CD4-positive, alpha-beta T cell (primary cell): ENCODE measurements at places on chromosomes 1 and 21. TPM values are rescaled to one million over a fixed set of nuclear protein-coding genes. Genes with fewer than 3 reads are reported as not detected.

TMEM125 gene
- not detected for total RNA-seq

SHISA4 gene
- 0.19 TPM for total RNA-seq

DNA sequence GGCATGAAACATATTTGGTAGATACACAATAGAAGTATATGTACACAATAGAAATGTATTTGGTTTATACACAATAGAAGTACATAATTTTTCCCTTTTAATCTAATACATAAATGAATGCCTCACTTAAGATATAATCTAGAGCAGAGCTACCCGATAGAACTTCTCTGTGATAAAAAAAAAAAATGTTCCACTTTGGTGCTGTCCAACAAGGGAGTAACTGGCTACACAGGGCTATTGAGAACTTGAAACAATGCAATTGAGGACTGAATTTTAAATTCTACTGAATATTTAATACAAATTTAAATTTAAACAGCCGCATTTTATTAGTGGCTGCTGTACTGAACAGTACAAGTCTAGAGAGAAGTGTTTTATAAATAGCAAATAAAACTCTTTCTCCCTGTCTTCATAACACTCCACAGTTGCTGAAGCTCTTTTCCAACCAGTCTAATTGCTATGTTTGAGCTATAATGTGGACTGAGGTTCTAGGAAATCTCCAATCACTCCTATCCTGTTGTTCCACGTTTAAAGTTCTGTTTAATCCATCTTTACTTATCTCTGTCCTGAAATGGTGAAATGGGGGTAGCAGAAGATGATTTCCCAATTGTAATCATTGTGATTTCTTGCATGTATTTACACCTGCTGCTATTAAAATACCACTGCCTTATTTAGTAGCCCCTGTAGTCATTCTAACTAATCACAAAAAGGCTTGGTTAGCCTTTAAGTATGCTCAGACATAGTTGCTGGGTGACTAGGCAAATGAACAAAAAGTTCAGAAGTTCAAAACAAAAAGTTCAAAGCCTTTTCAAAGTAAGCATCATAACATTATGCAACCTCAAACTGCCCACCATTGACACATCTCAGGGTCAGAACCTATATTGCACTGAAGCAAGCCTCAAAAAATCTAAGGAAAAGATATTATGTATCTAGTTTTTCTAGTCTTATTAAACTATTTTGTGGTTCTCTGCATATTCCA is 192.3 kb upstream of the C1orf87 start:
- no peak for DNase-seq

DNA sequence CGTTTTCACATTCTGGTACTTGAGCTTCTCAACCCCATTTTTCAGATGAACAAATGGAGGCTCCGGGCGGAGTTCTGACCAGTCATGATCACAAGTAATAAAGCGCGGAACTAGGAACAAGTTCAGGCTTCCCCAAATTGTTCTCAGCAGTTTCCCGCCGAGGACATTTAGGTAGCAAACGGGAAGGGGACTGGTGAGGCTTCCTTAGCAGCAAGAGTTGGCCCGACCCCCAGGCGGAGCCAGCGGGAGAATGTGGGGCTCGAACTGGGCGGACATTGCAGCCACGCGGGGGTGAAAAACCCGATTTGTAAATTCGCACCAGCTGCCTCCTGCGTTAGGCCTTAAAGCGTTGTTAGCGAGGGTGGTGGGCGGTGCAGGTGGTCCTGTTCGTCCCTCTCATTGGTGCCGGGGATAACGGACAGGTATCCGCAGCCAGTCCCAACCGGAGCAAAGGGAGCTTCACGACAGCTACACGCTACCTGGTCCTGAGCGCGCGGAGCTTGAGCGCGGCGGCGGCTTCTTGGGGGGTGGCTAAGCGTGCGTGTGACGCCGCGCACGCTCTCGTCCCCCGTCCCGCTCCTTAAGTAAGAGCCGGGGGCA is 15.3 kb downstream of the SEMA6C start:
- peak; percentile 68 for DNase-seq

- no peak for DNase-seq
These were observed 33.0 kb downstream of the APP start for GRCh38 chr21:26137379-26138060.

- DNase-seq: no peak
These were observed 73.3 kb upstream of the WDR26 start for GRCh38 chr1:224507771-224508523.

GRCh38 chr1:52668711-52669110 is 29.4 kb downstream of the COA7 start:
- DNase-seq: no peak

DNA sequence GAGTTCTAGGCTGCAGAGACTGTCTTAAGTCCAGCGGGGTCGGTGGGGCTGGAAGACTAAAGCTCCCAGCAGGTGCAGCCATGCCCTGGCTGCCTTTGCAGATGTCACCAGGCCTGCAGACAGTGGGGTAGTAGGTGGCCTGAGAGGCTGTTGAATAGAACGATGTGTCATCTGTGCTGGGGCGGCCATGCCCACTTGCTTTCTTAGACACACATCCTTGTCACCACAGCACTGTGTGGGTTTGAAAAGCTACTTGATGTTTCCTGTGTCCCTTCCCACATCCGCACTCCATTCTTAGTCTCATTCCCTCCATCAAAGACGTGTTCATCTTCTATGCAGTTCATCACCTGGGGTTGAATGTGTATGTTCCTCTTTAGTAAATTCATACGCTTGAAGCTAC is 184.5 kb upstream of the TMEM51 start:
- DNase-seq: peak; percentile 38

GRCh38 chr1:113935970-113936369 is 6.8 kb downstream of the HIPK1 start:
- no peak for DNase-seq

DNA sequence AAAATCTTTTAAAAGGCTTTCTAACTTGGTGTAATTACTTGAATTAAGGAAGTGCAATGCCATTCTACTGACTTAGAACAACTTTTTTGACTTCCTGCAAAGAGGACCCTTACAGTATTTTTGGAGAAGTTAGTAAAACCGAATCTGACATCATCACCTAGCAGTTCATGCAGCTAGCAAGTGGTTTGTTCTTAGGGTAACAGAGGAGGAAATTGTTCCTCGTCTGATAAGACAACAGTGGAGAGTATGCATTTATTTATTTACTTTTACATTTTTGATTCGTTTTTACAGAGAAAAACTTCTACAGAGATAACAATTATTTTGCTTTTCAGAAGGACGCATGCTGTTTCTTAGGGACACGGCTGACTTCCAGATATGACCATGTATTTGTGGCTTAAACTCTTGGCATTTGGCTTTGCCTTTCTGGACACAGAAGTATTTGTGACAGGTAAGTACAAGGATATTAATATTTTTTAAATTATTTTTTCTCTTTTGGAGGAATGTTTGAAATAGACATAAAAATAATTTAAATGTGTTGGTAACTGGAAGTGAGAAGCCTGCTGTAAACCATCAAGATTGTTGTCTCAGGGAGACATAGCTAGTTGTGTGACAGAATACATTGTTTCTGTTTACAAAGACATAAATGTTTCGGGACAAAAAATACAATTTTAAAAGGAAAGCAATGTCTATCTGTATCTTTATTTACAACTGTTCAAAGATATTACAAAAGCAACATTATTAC is at the start of gene PTPRC:
Gene PTPRC (plus strand): TSS at position 147 of the 742 bp plus-strand sequence. CDS start 229 bp downstream, at position 376.
- peak; percentile 35 for DNase-seq

DNA sequence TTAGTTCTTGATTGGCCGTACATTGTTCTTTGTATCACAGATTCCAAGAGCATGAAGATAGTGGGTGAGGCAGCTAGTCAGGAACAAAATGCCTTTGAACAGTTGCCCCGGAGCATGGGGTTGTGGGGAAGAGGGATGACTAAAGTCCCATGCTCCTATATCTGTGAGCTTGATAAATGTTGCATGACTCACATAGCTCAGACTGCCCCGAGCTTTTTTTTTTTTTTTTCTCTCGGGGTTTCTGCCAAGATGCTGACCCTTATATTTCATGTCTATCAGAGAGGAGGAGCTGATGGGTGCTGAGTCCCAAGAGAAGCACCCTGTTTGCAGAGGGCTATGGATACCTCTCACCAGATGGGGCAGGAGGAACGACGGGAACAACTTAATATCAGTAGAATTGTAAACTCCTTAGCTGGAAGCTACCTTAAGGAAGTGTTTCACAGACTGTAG is 40.6 kb downstream of the SRRM1 start:
- no peak for DNase-seq

DNA sequence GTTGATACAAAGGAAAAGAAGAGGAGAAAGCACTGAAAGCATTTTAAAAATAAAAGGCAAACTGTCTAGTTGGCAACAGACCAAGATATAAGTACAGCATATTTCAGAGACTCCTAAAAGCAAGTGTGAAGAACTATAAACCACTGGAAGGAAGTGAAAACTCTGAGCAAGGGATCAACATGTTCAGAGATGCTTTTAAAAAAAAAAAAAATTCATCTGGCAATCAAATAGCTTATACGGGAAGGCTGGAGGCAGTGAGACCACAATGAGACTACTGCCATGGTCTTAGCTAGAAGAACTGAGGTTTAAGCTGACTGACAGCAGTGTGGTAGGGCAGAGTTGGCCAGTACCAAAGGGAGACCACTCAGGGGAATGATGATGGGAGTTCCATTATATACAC is 124.3 kb downstream of the VAV3 start:
- DNase-seq: peak; percentile 59
